ENCODE measurements at places on chromosomes 5 and 9. TPM values are rescaled to one million over a fixed set of nuclear protein-coding genes. Genes with fewer than 3 reads are reported as not detected.

CCL27 gene
- 0.44 TPM for total RNA-seq

SPATA31A3 gene
- not detected for total RNA-seq

PCDHAC2 gene
- total RNA-seq, result 3.4 TPM

HARS2 gene
- 28.8 TPM for total RNA-seq

CD72 gene
- 4.1 TPM for total RNA-seq

RUFY1 gene
- total RNA-seq, result 63.9 TPM

KCNT1 gene
- not detected for total RNA-seq

TAS2R1 gene
- not detected for total RNA-seq

LHFPL2 gene
- total RNA-seq, result 10.1 TPM

KCNN2 gene
- total RNA-seq, result not detected

Data from PC-9 (cell line).